Fibroblast of the aortic adventitia (primary cell): ENCODE measurements at places on chromosomes 5 and 9. TPM values are rescaled to one million over a fixed set of nuclear protein-coding genes. Genes with fewer than 3 reads are reported as not detected.

The GLRA1 gene
- total RNA-seq, result not detected in 2 replicates

The LRRC14B gene
- total RNA-seq, result not detected in 2 replicates

The PCDHGC4 gene
- 2.5 and 5.2 TPM in 2 replicates for total RNA-seq

The CER1 gene
- total RNA-seq, result not detected in 2 replicates

The IFNK gene
- not detected in 2 replicates for total RNA-seq
